ENCODE measurements at places on chromosomes 1 and 21.

DNA sequence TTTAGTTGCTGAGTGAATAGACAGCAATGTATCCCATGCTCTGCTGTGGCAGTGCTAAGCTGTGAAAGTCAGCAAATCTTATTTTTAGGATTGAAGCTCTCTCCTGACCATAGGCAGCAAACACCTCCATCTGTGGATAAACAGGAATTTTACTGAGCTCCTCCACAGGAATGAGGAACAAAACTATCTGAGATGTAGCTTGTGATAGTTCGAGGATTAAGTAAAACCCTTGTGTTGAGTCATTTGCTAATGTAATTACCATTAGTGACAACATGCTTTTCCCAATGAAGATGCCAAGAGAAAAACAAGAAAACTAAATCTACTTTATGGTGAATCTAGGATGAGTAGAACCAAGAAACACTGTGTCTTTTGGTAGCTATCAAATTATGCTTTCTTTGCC is 122.7 kb downstream of the CLEC20A start:
- DNase-seq, result no peak

GRCh38 chr1:164647211-164647610 is 88.2 kb downstream of the PBX1 start:
- no peak for DNase-seq

DNA sequence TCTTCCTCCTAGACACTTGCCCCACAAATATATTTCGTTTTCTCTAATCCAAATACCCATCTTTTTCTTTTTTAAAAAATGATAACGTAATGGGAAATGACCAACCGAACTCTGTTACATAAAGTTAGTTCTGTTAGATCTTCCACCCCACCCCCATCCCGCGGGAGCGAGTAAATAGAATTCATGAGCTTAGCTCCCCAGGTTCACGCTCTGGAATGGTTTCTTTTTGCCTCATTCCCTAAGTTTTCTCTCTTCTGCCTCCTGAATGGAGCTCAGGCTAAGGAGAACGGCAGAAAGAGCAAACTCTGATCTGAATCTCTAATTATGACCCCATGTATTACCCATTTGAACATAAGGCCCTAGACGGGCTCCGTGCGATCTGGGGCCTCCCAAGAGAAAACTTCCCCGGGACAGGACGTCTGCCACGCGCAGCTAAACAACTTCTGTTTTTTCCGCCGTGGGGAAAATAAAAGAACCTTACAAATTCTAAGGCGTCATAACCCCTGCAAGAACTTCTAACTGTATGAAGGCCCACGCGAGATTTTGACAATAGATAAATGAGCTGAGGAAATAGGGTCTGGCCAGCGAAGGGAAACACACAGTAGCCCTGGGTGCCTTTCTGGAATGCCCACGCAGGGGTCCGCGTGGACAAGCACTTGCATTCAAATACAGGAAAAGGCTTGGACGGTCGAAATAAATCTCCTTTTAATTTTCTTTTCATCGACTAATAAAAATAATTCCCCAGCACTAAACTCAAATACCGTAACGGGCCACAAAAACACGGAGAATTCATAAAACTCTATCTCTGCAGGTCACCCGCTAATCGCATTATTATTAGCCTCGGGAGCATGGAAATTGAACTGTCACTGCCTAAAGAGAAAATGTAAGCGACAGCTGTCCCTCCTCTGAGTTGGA is 2.2 kb downstream of the TBX15 start:
- no peak for DNase-seq

- no peak for DNase-seq
Measured at GRCh38 chr1:180249725-180250498, 19.8 kb downstream of the LHX4 start.

- no peak for DNase-seq
Measured at GRCh38 chr1:227612658-227613057, 49.3 kb downstream of the ZNF678 start.

- no peak for DNase-seq
Measured at GRCh38 chr1:193709607-193710006, 523.2 kb upstream of the B3GALT2 start.

DNA sequence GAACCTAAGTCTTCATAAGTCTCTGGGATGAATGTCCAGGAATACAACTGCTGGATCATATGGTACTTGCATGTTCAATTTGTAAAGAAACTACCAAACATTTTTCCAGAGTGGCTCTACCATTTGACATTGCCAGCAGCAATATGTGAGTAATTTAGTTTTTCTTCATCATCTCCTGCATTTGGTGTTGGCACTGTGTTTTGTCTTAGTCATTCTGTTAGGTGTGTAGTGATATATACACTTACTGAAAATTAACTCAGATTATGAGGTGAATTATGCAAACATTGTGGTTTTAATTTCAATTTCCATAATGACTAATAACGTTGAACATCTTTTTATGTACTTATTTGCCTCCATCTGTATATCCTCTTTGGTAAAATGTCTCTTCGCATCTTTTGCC is 138.7 kb downstream of the LRRC40 start:
- DNase-seq, result no peak

DNA sequence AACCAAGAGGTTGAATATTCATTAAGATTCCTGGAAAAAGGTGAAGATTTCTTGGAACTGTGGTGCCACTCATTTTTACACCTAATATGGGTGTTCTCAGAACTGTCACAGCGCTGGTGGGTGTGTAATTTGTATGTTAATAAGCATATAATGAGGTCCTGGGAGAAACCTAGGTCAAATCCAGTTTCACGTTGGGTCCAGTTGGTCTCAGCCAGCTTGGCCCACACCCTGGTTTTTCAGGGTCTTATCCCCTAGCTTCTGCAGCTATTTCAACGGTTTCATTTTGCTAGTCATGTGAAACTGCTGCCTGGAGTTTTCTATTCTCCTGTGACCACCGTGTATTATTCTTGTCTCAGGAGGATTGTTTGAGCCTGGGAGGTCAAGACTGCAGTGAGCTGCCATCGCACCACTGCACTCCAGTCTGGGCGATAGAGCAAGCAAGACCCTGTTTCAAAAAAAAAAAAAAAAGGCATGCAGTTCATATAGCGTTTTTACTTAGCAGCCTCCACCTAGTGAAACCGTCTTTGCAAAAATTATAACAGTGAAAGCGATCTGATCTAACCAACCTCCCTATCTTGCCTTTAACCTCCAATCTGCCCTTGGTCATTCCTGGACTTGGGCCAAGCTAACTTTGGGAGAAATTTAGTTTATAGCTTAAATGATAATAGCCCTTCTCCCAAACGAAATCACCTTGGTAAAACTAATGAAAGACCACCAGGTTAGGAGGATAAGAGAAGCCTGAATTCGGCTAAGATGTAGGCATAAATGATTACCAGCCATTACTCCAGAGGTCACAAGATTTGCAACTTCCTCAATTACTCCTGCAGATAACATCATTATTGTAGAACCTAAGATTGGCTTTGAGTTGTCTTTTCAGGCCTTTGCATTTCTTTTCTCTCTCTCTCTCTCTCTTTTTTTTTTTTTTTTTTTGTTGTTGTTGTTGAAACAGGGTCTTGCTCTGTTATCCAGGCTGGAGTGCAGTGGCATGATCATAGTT is 44.0 kb downstream of the PTAFR start:
- DNase-seq, result no peak

- DNase-seq, result no peak
Measured at GRCh38 chr1:12153181-12153785, 13.5 kb upstream of the TNFRSF1B start.

DNA sequence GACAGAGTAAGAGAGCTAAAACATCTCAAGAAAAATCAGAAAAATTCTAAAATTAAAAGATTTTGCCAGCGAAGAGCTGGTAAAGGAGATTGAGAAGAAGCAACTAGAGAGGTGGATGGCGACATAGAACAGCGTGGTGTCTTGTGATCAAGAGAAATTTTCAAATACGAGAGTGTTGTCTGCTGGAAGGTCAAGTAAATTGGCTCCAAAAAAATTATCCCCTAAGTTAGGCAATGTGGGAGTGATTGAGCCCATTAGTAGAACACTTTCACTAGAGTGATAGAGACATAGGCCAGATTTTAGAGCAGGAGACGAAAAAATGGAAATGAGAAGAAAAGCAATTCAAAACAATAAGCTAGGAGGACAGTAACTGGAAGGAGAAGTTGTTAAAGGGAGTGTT is 94.3 kb upstream of the MPC2 start:
- no peak for DNase-seq

GRCh38 chr1:29939079-29939478 is 702.8 kb downstream of the PTPRU start:
- DNase-seq, result no peak

DNA sequence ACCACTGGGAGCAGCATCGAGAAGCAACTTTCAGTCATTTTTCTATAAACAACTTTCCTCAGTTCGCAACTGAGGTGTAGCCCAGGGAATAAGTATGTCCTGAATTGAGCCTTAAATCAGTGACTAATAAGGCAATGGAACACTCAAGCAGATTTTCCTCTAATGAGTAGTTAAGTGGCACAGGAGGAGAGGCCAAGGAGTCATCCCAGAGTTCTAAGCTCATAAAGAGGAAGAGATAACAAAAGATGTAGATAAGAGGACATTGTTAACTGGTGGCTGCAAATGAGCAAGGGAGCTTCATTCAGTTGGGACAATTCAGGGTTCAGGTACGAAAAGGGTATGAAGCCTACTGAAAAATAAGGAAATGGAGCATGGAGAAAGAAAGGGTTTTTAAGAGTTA is 64.5 kb downstream of the LRRC40 start:
- DNase-seq, result no peak

GRCh38 chr1:172867216-172867818 is 183.4 kb downstream of the TNFSF18 start:
- DNase-seq, result no peak

All from stimulated activated CD4-positive, alpha-beta T cell treated with anti-CD3 and anti-CD28 coated beads, Interleukin-1b, Interleukin-23, amount 100 ng/mL, for 1 hour (primary cell).